Epithelial cell of prostate (primary cell): ENCODE measurements at places on chromosomes 16 and 17.

GRCh38 chr16:53091466-53092211 lies 36.8 kb downstream of the CHD9 start:
- no peak for DNase-seq

DNA sequence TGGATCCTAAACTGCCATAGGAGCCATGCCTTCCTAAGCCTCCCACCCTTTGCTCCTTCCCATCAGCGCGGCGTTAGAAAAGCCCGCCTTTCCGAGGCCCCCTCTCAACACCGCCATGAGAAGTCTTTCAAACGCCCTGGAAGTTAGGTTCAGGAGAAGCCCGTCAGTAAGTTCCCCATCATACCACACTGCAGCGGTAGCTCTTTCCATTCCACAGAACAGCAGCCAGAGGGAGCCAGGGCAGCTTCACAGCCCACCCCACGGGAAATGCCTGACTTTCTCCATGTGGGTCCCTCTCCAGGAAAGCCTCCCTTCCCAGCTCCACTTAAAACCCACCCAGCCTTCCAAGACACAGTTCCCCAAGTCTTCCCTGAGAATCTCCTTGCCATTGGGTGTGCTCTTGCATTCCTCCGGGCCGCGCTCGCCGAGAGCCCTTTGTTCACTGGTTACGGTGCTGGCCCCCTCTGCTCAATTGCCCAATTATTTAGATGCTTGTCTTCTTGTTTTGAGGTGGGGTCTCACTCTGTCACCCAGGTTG lies 28.7 kb downstream of the KIAA0513 start:
- DNase-seq, result no peak

GRCh38 chr17:42403150-42403549 lies 14.9 kb upstream of the STAT3 start:
- no peak for DNase-seq

DNA sequence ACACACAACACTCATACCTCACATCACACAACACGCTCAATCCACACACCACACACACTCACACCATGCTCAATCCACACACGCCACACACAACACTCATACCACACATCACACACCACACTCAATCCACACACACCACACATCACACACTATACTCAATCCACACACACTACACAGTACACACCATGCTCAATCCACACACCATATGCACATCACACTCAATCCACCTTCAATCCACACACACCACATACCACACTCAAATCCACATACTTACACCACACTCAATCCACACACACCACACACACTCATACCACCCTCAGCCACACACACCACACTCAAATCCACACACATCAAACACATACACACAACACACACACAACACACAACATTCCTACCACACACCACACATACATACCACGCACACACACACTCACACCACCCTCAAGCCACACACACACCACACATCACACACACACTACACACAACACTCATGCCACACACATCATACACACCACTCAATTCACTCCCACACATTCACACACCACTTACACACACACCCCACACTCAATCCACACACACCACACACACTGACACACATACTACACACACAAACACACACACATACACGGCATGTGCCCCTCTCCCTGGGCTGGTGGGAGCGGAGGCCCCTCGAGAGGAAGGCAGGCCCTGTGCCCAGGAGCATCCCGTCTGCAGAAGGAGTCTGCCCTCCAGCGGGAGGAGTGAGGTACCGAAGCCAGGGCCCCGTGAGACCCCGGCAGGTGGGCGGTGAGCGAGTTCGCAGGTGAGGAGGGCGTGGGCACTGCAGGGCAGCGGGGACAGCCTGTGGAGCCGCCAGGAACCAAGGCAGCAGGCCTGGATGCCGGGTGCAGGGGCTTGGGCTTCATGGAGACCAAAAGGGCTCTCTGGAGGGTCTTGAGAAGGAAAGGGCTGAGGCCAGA lies 33.1 kb upstream of the RPTOR start:
- no peak for DNase-seq

- no peak for DNase-seq
These were observed 2.1 kb downstream of the PRR35 start for GRCh38 chr16:561957-562938.

- DNase-seq, result no peak
These were observed 82.4 kb downstream of the GSG1L start for GRCh38 chr16:27980919-27981700.

- DNase-seq, result no peak
These were observed 27.0 kb upstream of the COQ7 start for GRCh38 chr16:19040400-19040799.

- no peak for DNase-seq
These were observed 1.4 kb downstream of the CARHSP1 start for GRCh38 chr16:8867216-8867931.

GRCh38 chr17:50676065-50676975 lies 31.4 kb downstream of the ANKRD40 start:
- no peak for DNase-seq

DNA sequence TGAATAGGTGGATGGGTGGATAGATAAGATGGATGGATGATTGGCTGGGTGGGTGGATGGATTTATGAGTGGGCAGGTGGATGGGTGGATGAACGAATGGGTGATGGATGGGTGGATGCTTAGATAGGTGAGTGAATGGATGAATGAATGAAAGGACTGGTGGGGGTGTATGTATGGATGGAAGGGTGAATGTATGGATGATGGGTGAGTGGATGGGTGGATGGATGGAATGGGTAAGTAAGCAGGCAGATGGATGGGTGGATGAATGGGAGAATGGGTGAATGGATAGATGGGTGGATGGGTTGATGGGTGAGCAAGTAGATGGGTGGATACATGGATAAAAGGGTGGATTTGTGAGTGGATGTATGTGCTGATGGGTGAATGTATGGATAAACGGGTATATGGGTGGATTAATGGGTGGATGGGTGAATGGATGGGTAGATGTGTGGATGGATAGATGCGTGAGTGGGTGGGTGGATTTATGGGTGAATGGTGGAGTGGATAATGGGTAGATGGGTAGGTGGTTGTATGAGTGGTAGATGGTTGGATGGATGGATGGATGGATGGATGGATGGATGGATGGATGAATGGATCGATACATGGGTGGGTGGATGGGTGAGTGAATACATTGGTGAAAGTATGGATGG lies 682.6 kb downstream of the HS3ST4 start:
- no peak for DNase-seq

DNA sequence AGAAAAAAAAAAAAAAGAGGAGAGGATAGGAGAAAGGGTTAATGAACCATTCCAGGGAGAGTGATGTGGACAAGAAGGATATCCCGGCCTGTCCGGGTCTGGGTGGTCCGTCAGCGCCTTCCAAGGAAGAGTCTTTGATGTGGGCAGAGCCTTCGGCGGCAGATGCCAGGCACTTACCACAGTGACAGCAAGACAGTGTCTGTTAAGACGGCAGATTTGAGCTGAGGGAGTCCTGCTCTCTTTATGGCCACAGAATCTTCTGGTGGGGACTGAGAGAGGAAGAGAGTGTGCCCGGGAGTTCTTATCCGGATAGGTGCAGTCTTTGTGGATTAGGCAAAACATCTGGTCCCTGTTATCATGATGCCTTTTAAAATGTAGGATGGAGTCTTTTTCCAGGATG lies 95.2 kb downstream of the ZDHHC7 start:
- DNase-seq, result no peak

GRCh38 chr16:17409894-17410293 lies 60.9 kb downstream of the XYLT1 start:
- DNase-seq, result no peak

- DNase-seq, result no peak
These were observed 39.0 kb upstream of the EMP2 start for GRCh38 chr16:10619271-10619849.

GRCh38 chr16:12193692-12194091 lies 217.2 kb downstream of the SNX29 start:
- DNase-seq, result no peak

DNA sequence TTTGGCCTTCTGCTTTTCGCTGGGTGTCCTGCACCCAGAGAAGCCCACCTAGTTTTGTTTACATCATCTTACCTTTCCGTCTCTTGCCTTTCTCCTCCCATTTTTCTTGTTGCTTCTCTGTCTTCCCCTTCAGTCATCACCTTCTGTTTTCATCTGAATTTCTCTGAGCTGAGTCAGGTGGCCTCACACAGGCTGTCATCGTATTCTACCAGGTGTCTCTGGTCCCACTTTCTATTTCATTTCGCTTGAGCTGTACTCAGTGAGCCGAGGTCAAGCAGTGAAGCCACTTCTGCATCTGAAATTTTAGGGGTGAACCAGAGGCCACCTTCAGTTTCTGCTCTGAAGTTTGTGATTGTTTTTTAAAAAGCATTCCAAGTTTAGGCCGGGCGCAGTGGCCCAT lies 9.7 kb downstream of the CRAMP1 start:
- no peak for DNase-seq

DNA sequence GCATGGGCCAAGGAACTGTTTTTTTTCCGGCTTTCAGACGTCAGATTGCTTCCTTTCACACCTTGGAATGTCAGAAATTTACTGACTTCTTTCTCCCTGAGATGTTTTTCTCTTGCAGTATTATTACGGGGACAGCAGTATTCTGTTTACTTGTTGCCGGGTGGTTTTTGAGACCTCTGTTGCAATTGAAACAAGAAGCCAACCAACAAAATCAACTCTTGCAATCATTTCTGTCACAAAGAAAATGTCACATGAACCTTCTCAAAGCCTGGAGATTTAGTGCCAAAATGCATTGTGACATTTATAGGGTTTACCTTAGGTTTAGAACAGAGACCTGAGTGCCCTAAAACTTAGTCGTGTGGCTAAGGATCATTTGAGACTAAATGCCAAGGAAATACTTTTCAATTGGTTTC lies 174.3 kb downstream of the MAP2K6 start:
- no peak for DNase-seq

GRCh38 chr17:6097005-6097279 lies 26.8 kb downstream of the WSCD1 start:
- no peak for DNase-seq

DNA sequence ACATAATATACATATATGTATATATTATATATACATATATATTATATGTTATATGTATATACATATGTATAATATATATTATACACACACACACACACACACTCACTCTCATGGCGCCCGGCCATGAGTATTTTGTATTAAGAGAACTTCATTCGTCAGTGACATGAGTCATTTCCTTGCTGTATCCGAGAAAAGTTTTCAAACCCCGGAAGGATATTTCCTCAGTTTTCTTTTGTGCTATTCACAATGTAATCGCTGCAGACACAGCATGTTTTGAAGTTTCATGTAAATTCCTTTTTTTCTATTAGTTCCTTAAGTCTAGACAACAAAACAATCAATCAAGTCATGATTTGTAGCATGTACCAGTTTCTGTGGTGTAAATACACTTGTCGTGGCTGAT lies 33.3 kb downstream of the OR1D5 start:
- peak; percentile 8 for DNase-seq

DNA sequence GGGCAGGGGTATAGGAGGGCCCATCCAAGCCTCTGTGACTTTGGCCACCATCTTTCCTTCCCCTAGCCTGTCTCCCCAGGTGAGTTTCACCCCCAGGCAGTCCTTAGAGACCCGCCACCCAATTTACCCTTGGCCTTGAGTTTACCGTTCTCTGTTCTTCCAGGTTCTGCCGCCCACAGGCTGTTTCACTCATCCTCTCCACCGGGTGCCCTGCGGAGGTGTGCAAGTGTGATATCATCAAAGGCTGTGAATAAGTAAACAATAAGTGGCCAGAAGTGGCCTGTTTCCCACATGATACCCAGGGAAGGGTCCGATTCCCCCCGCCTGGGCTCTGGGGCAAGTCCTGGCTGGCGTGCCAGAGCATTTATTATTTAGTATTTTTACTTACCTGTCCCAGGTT lies 15.1 kb upstream of the TLCD3B start:
- DNase-seq, result no peak

- DNase-seq, result no peak
These were observed 7.9 kb upstream of the MFSD6L start for GRCh38 chr17:8806926-8807550.

DNA sequence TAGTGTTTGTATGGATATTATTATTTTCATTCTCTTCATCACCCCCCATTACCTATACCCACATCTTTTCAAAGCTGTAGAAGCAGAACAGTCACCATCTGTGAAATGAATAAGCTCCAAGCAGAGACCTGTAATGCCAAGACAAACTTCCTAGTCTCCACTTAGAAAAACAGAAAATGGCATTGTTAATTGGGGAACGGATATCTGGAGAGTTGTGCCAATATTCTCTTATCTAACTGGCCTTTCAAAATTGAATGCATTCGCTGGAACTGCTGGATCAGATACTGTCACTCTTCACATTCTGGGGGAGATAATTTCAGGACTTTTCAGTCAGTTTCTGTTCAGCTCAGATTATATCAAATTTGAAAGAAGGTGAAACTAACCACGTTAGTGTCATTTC lies 464.4 kb upstream of the GOT2 start:
- DNase-seq, result no peak

DNA sequence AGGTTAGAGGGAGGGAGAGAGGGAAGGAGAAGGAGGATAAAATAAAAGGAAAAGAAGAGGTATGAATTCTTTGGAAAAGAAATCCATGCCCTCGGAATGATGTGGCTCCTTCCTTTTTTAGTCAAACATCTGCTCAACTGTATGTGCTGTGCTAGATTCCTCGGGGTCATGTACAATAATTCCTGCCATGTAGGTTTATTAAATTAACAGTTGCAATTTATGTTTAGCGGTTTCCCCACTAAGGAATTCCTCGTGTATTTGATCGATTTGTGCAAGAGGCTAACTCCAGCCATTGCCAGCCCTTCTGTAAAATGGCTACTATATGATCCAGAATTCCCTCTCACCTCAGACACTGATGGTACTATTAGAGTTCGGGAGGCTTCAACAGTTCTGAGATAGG lies 83.0 kb upstream of the TBX2 start:
- DNase-seq, result no peak

DNA sequence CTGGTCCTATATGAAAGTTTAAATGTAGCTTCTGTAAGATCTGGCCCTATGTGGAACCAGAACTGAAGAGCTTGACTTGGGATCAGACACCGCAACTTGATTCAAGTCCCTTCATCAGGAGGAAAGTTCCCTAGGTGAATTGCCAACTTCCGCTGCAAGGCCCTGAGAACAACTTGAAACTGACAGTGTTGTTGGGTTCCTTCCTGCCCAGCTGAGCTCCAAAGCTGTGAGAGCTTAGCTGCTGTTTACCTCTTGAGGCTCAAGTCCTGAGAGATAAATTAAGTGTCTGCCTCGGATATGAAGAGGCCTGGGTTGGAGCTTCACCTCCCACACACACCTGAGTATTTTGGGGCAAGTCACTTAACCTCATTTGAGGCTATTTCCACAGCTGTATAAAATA lies 44.7 kb downstream of the REXO5 start:
- DNase-seq, result no peak

DNA sequence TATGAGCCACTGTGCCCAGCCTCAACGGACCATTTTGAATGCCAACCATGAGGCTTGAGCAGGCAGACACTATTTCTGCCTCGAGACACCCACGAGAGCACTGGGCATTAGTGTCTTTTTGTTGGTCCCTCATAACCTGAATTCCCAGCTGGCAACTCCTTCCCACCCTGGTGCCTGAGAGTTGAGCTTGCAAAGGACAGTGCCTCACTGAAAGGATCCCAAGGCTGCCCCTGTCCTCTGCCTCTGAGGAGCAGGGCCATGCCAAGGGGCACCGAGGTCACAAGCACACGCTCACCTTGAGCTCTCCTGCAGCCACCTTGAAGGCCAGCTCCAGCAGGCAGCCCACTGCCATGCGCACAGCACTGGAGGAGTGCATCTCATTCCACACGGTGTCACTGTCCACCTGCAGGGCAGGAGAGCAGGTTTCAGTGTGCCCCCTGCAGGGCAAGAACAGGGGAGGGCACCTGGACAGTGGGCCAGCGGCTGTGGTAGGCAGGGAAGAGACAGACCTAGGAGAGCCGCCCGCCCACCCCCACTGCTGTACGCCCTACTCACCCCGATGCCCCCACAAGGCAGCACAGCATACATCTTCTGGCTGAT lies 12.8 kb downstream of the G6PC3 start:
- DNase-seq, result no peak
